ENCODE measurements at places on chromosomes 12 and 14.

DNA sequence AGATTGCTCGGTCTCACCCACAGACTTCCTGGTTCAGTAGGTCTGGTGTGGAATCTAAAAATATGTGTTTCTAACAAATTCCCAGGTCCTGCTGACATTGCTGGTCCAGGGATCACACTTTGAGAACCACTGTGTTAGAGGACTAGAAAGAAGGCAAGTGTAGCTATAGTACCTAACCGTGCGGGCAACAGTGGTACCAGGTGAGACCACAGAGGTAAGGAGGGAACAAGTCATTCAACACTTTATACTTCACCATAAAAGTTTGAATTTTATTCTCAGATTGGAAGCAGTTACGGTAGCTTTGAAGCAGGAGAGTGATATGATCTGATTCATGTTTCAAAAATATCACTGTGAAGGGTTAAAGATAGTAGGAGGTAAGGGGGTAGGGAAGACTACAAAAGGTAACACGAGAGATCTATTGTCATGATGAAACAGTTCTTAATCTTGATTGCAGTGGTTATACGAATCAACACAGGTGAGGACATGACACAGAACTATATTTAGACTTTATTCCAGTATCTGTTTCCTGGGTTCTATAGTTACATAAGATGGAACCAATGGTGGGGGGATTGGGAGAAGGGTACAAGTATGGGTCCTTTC, 73.5 kb downstream of the CDK17 start:
- DNase-seq: no peak

- no peak for DNase-seq
These were observed 676.5 kb downstream of the DIO2 start for GRCh38 chr14:79534703-79535353.

- no peak for DNase-seq
These were observed 66.2 kb downstream of the RNF34 start for GRCh38 chr12:121465921-121466793.

GRCh38 chr12:12612358-12612757, 682 bp downstream of the CREBL2 start:
- no peak for DNase-seq

DNA sequence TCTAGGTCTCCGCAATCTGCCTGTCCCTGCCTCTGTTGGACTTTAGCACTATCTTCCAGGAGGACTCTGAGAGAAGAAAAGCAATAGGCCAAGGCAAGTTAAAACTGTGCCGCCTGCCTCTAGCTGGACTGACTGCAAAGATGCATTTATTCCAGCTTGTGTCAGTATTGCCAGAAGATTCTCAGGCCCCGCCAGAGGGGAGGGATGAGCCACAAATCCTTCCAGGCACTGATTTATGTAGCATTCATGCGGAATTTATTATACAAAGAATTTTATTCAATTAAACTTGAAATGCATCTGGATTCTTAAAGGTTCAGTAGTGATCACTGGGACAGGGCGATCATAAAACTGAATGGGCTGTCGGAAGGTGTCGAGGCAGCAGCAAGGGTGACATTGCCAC, 19.8 kb downstream of the MMAB start:
- DNase-seq: no peak

- DNase-seq: no peak
These were observed 25.6 kb downstream of the ALDH2 start for GRCh38 chr12:111792155-111792855.

DNA sequence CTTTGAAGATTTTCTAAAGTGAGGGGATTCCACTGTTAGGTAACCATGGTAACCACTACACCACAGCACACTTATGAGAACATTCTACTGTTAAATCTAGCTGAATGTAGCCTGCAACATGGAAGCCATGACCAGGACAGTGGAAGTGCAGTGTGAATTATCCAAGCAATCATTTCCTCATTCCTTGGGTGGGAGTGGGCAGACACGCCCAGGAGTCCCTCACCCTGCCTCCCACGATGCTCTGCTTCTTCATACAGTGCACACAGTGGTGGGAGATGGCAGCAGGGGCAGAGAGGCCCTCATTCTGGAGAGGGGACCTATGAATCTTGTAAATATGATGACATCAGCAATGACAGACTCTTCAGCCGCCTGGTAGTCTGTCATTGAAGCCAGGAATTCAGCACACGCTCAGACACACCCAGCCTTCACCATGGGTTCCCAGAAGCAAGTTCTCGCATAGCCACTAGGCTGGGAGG, 70.1 kb upstream of the HOXC13 start:
- no peak for DNase-seq

GRCh38 chr14:35471803-35472202, 62.2 kb upstream of the INSM2 start:
- DNase-seq: no peak

GRCh38 chr12:5185435-5186069, 141.9 kb downstream of the KCNA5 start:
- DNase-seq: no peak

DNA sequence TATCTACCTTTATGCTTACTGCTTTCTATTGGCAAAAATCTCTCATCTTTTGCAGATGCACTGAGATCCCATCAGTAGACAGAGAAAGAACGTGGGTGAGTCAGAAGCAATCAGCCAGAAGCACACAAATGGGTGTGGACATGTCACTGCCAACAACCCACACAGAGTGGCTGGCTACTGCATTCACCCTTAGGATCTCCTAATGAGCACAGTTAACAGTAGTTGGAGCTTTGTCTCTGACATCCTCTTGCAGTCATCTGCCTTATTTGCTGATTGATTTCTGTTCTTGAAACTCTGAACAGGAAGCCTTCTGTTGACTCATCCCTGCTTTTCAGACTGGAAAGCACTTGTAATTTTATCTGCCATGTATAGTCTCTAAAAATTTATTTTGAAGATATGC, 117.2 kb downstream of the RGS6 start:
- DNase-seq: peak; percentile 64

GRCh38 chr12:128637642-128638606, 185.8 kb downstream of the SLC15A4 start:
- DNase-seq: peak; percentile 43

GRCh38 chr14:73764406-73765280, 50.5 kb upstream of the PNMA1 start:
- no peak for DNase-seq

- DNase-seq: no peak
These were observed 104.9 kb upstream of the EEA1 start for GRCh38 chr12:93033948-93034347.

DNA sequence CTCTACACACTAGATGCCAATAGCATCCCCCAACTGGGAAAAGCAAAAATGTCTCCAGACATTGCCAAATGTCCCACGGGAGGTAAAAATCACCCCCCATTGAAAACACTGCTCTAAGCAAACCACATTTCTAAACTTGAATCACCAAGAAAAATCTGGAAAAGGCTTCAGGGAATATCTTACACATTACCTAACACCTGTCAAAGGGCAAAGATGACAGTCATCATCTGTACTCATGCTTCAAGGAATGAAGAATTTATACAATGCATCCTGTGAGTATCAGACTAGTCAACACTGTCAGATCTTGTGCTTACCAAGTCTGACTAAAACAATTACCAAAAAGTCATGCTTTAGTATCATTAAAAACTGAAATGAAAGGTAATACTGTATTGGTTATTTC, 161.6 kb upstream of the SOX5 start:
- no peak for DNase-seq

DNA sequence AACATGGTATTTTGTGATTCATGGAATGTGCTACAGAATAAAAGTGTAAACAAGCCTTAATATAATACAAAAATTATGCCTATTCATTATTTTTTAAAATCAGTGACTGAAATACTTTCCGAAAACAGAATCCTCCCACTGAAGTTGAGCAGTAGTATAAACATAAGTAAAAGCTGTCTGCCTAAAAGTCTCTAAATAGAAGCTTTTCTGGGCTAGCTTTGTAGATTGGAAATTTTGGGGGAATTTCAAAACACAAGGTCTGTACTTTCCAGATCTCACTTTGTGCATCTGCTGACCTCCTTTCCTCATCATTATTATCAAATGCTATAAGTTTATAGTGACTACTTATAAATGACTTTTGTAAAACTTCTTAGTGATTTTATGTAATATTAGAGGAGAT, 80.4 kb upstream of the TRHDE start:
- DNase-seq: no peak

DNA sequence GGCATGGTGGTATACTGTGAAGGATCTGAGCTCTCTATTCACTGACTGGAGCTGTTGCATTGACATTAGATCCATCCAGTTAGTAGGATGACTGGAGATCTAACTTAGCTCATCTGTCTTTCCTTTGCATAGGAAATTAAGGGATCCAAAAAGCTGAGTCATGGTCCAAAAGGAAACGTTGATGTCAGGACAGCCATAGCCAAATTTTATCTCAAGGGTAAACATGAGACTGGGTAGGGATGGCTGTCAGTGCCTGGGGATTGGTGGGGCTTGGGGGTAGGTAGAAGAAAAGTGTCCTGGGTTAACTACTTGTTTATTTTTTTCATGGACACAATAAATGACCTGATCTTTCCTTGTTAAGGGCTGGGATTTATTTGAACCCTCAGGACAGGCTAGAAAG, 4.6 kb downstream of the FAM177A1 start:
- no peak for DNase-seq

GRCh38 chr14:75059642-75060041, 4.2 kb downstream of the ACYP1 start:
- no peak for DNase-seq

GRCh38 chr14:99230208-99231151, 41.5 kb downstream of the BCL11B start:
- no peak for DNase-seq

- DNase-seq: no peak
These were observed 490.7 kb downstream of the EGLN3 start for GRCh38 chr14:33460164-33460563.

DNA sequence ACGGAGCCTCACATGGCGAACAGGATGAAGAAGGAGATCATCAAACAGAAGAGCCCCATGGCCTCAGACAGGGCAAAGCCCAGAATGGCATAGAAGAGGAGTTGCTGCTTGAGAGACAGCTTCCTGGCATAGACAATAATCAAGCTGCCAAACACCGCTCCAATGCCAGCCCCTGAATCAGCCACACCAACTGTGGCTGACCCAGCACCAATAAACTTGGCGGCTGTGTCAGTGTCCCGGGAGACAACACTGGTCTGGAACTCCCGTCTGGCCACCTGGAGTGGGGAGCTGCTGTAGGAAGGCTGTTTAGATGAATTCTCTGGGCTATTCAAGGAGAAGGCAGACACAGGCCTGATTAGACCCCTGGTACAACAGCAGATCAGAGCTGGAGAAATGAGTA, 100.1 kb downstream of the HEATR5A start:
- DNase-seq: no peak

- no peak for DNase-seq
These were observed 85.7 kb upstream of the USP44 start for GRCh38 chr12:95637010-95637409.

DNA sequence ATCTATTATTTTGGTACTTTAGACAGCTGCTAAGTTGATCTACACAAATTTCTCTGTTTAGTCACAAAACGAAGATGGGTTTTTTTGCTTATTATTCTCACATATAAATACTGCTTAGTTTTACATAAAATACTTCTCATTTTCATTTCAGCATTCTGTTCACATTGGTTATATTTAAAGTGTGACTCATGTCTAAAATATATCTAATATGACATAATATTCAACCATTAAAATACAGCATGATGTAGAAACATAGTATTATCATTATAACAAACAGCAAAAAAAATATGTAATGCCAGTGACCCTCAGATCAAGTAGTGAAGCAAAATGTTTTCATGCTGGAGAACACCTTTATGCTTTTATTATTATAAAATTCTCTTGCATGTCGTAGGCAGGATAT, 63.7 kb downstream of the SH2B3 start:
- no peak for DNase-seq

GRCh38 chr12:108612788-108613282, 15.0 kb upstream of the TMEM119 start:
- DNase-seq: no peak

- no peak for DNase-seq
These were observed 131.7 kb downstream of the C12orf75 start for GRCh38 chr12:105461944-105462762.

GRCh38 chr14:101377069-101377468, 184.2 kb upstream of the DIO3 start:
- no peak for DNase-seq

- peak; percentile 79 for DNase-seq
These were observed 141.6 kb downstream of the GPHN start for GRCh38 chr14:66649498-66649897.

DNA sequence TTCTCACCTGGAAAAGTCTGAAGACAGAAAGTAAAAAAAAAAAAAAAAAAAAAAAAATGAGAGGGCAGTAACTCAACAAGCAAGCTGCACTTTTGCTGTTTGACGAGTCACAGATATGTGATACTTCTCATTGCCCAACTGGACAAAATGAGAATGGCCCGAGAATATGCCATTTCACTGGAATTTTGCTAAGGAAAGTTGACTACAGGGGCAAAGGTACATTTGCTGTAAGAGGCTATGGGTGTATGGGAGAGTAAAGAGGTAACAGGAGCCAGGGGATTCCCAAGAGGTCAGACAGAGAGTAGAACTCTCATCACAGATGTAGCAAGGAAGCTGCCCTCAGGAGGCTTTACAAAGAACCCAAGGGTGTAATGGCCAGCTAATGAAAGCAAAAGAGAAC, 22.9 kb downstream of the KIF21A start:
- DNase-seq: no peak

GRCh38 chr14:33707716-33708115, 243.2 kb downstream of the EGLN3 start:
- DNase-seq: no peak

DNA sequence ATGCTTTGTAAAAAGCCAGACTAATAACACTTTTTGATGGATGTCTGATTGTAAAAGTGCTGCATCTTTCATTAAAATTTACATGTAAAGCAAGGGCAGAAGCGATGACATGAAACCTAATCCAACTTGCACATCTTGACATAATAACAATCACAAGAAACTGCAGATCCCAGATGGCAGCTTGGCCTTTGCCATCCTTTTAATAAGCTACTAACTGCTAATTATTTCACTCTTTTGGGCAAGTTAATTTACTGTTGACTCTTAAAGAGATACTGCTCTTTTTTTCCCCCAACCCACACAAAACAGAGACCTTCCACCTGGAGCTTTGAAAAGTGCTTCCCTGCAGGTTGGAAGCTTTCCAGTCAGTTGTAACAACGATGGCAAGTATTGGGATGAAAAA, 137.5 kb downstream of the NRXN3 start:
- no peak for DNase-seq

- no peak for DNase-seq
These were observed 120.9 kb downstream of the TMTC1 start for GRCh38 chr12:29662734-29663323.
